ENCODE measurements at places on chromosomes 2 and 18. TPM values are rescaled to one million over a fixed set of nuclear protein-coding genes. Genes with fewer than 3 reads are reported as not detected.

ST6GAL2 gene
- 23.0 TPM for total RNA-seq

ARHGAP28 gene
- 42.6 TPM for total RNA-seq

UGT1A9 gene
- total RNA-seq: not detected

ANO7 gene
- 0.89 TPM for total RNA-seq

CHRND gene
- total RNA-seq: 0.17 TPM

CNOT9 gene
- total RNA-seq: 47.0 TPM

ABCB6 gene
- total RNA-seq: 39.7 TPM

TRIB2 gene
- 157 TPM for total RNA-seq

IKZF2 gene
- 18.5 TPM for total RNA-seq

SPATA3 gene
- not detected for total RNA-seq

CCDC150 gene
- total RNA-seq: 7.8 TPM

IL36G gene
- not detected for total RNA-seq

RNF152 gene
- total RNA-seq: 21.2 TPM

FAM124B gene
- 6.8 TPM for total RNA-seq

CAVIN2 gene
- total RNA-seq: 26.6 TPM

C1QL2 gene
- 0.11 TPM for total RNA-seq

C1GALT1C1L gene
- total RNA-seq: 1.2 TPM

SOX11 gene
- 26.8 TPM for total RNA-seq

CLK1 gene
- 170 TPM for total RNA-seq

BMP10 gene
- total RNA-seq: not detected

EGR4 gene
- not detected for total RNA-seq

GALM gene
- total RNA-seq: 7.6 TPM

GALR1 gene
- total RNA-seq: 0.72 TPM

CHRNG gene
- 0.06 TPM for total RNA-seq

ANKRD30BL gene
- 15.3 TPM for total RNA-seq

LRRTM1 gene
- 5.9 TPM for total RNA-seq

HRH4 gene
- total RNA-seq: 0.20 TPM

GAREM2 gene
- 8.7 TPM for total RNA-seq

ATOH8 gene
- total RNA-seq: 5.8 TPM

RGPD8 gene
- 31.8 TPM for total RNA-seq

GALNT5 gene
- 7.6 TPM for total RNA-seq

ARHGEF33 gene
- 4.0 TPM for total RNA-seq

ABCB11 gene
- total RNA-seq: 0.66 TPM

CHMP1B gene
- total RNA-seq: 39.0 TPM
